Activated T-helper 1 cell treated with Interleukin-2 at 50 U/mL for 16 hours (primary cell): ENCODE measurements at places on chromosomes 11 and 22.

GRCh38 chr11:93481279-93481678, 61.9 kb downstream of the SMCO4 start:
- no peak for DNase-seq

DNA sequence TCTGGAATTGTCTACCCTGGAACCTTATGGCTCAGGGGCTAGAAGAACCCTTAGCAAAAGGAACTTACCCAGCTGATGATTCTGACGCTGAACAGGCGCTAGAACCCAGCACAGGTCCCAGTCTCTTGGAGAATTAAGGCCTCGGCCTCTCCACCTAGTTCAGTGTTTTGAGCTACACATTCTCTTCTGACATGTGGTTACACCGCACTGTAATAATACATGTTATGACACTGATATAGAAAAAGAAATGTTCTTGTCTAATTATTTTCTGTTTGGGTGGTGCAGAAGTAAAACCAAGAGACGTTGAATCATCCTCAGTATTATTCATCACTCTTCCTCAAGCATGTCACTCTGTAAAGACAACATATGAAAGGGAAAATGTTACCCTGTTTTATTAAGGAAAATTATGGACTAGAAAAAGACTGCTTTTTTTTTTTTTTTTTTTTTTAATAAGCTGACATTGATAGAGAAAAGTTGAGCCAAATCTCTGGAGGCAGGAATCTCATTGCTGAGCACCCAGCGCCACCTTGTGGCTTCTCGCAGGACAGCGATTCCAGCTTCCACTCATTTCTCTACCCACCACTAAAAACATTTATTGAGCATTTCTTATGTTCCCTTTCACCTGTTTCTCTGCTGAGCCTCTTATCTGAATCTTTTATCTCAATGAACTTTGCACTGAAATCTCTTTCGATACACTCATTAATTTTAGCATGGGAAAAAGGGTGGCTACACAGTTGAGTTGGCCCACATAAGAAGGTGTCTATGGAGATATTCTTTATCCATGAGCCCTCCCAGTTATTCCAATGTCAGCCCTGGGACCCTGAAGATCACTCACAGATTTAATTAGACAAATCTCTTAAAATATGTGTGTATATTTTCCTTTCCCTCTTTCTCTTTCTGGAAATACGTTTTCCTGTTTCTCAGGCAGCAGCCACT, 12.6 kb upstream of the APLNR start:
- DNase-seq, result no peak

DNA sequence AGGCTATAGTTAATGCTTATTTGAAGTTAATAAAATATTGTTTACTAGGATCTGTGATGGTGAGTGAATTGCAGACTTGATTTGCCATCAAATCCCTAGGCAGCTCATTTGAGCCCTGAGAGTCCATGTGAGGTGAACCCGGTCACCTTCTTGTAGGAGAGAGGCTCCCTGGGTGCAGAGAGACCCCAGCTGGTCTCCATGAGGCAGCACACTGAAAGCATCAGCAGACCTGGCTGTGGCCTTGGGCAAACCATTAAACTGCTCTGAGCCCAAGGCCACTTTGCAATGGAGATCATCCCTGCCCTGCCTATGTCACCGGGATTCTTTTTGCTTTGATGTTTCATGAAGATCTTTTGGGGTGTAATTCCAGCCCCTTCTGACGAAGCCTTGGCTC, 125.2 kb downstream of the MICAL2 start:
- no peak for DNase-seq

DNA sequence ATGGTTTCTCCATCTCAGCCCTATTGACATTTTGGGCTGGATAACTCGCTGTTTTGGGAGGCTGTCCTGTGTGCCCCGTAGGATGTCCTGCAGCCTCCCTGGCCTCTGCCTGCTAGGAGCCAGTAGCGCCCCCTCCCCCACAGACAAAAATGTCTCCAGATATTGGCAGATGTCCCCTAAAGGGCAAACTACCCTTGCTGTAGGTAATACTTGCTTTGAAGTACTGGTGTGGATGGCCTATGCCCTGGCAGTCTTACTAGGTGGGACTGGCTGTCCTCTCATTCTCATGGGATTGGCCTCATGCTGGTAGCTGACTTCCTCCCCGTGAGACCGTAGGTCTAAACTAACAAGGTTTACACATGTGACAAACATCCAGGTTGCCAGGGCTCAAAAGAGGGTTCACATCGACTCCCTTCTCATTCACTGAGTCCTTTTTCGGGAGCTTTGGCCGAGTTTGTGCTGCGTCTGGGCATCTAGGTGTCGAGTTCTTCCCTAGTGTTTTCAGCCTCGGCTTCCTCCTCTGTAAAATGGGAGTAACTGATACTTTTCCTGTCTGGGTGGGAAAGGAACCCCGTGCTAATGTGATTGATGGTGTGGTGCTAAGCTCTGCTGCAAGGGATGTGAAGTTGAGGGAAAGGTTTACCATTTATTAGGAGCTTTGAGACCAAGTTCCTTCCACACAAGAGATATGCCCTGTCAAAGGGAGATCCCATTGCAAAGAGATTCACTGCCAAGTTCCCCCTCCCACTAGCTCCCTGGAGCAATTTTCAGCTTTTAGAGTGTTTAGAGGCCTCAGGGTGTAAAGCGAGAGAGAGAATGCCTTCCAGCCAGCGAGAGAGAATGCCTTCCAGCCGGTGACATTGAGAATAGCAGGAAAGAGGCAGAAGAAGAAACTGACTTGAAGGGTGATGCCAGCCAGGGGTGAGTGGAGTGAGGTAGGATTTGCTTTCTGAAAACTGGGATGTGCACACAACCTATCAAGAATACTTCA, 17.0 kb downstream of the PTPRJ start:
- no peak for DNase-seq

- DNase-seq, result no peak
These were observed 47.2 kb downstream of the CYTH4 start for GRCh38 chr22:37329238-37330140.

- DNase-seq, result no peak
These were observed 1.3 kb downstream of the ARHGEF12 start for GRCh38 chr11:120337355-120338106.

- no peak for DNase-seq
These were observed 210.6 kb upstream of the LUZP2 start for GRCh38 chr11:24286238-24286637.

GRCh38 chr11:110530900-110531741, 101.4 kb downstream of the FDX1 start:
- DNase-seq, result no peak

DNA sequence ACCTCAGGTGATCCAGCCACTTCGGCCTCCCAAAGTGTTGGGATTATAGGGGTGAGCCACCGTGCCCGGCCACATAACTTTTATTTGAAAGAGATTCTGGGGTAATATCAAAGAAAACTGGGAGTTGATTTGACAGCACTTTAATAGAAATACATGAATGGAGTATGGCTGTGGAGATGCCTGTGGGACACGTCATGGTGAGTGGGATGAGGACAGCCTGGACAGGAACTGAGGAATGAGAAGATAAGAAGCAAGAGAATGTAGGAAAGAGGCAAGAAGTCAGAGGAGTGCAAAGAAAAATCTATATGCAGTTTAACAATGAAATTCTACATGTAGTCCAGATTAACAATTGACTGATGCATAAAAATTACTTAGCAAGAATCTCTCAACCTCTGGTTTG, 31.0 kb downstream of the SLC22A6 start:
- DNase-seq, result no peak

DNA sequence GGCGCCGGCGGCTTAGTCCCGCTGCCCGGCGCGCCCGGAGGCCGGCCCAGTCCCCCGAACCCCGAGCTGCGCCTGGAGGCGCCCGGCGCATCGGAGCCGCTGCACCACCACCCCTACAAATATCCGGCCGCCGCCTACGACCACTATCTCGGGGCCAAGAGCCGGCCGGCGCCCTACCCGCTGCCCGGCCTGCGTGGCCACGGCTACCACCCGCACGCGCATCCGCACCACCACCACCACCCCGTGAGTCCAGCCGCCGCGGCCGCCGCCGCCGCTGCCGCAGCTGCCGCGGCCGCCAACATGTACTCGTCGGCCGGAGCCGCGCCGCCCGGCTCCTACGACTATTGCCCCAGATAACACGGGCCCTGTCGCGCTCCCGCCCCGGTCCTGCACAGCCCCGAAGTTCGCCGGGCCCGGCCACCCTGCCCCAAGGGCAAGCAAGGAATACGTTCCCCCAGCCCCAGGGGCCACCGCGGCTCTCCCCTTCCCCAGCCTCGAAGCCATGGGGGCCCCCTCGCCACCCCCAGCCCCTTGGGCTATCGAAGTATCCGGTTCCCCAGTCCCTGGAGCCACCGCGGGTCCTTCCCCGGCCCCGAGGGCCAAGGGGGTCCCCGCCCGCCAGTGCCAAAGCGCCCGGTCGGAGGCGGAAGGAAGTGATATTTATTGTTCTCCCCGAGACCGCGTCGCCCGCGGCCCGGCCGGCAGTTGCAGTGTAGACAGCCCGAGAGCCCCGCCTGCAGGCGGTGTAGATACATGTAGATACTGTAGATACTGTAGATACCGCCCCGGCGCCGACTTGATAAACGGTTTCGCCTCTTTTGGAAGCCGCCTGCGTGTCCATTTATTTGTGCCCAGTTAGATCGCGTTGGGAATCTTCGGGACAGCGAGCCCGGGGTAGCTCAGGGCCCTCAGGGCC, 6.2 kb downstream of the TBX1 start:
- peak; percentile 20 for DNase-seq

GRCh38 chr11:13966013-13966412, 3.5 kb downstream of the SPON1 start:
- no peak for DNase-seq

GRCh38 chr11:70910835-70911234, 341.5 kb downstream of the SHANK2 start:
- no peak for DNase-seq

- no peak for DNase-seq
These were observed 89.6 kb downstream of the ETS1 start for GRCh38 chr11:128497776-128498095.

DNA sequence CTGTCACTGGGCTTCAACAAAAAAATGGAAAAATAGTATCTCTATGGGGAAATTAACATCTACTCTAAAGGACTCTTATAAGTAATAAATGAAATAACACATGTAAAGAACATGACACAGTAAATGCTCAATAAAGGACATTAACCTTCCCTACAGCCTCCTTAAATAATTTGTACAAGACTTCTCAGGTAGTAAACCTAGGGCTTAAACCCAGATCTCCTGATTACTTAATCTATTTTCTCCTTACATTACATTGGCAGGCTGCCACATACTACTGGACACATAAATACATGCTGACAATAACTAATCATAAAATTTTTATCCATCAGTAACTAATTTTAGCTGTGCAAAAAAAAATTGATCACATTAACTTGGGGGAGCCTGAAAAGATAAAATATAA, 4.9 kb downstream of the AMBRA1 start:
- DNase-seq, result no peak

GRCh38 chr11:111871693-111872161, 346 bp upstream of the ALG9 start:
- DNase-seq, result no peak

GRCh38 chr11:65861165-65861505, 902 bp downstream of the MUS81 start:
- DNase-seq, result no peak
